Activated T-helper 17 cell treated with anti-CD3 and anti-CD28 coated beads, Interleukin-2, amount 50 U/mL, for 72 hours (primary cell): ENCODE measurements at places on chromosomes 2 and 18.

DNA sequence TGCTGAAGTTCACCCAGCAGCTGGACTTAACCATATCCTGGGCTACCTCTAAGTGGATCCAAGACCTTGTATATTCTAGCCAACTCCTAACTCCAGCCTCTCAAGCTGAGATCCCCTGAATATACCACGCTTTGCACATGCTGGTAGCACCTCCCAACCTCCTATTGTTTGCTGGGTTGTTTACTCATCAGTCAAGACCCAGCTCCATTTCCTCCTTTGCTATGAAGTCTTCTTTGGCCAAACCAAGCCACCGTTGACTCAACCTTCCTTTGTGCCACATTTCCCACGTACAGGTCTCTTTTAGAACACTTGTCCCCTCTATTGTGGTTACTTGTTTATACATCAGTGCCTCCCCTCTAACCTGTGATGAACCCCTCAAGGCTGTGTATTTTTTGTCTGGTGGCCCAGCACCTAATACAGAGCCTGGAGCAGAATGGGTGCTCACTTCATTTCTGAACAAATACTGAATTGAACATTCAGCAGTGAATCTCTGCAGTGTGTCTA, 267.8 kb upstream of the REV1 start:
- ATAC-seq: no peak

DNA sequence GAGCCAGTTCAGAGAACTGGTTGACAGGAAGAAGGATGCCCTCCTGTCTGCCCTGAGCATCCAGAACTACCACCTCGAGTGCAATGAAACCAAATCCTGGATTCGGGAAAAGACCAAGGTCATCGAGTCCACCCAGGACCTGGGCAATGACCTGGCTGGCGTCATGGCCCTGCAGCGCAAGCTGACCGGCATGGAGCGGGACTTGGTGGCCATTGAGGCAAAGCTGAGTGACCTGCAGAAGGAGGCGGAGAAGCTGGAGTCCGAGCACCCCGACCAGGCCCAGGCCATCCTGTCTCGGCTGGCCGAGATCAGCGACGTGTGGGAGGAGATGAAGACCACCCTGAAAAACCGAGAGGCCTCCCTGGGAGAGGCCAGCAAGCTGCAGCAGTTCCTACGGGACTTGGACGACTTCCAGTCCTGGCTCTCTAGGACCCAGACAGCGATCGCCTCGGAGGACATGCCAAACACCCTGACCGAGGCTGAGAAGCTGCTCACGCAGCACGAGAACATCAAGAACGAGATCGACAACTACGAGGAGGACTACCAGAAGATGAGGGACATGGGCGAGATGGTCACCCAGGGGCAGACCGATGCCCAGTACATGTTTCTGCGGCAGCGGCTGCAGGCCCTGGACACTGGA, 92.5 kb upstream of the EML6 start:
- no peak for ATAC-seq

DNA sequence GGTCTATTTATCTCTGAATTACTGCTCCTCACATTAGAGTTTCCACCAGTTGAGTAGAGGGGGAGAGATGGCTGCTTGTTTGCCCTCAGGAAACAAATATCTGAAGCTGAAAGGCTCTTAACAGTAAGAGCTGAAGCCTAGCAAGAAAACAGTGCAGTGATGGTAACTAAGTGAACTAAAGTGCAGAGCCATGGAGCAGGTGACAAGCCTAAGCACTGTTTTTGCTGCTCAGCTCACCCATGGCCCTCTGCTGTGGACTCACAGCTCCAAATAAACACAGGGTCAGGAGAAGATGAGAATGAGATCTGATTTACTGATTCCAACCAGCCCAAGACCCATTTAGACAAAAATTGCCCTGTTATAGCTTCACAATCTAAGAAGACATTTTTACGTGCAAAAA, 118.4 kb downstream of the ETAA1 start:
- no peak for ATAC-seq

- ATAC-seq: no peak
Measured at GRCh38 chr2:48406116-48406515, 123.8 kb upstream of the STON1 start.

- ATAC-seq: peak; percentile 31
Measured at GRCh38 chr2:213251618-213252017, 32.6 kb upstream of the SPAG16 start.

DNA sequence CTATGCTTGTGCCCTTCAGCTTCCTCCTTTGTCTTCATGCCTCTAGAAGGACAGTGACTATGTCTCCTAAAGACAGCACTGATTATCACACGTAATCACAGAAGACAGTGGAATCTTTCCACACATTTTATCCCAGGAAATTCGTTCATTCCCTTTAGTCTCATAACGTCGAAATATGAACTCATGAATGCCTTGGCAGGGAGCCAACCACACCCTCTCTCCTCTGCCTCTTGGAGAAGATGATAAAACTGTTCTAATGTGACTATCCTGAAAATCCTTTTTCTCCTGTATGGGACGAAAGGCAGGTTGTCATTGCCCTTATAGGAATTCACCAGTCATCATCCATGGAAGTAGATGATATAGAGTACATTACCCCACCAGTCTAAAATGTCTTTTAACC, 726.6 kb upstream of the FANCL start:
- ATAC-seq: no peak

DNA sequence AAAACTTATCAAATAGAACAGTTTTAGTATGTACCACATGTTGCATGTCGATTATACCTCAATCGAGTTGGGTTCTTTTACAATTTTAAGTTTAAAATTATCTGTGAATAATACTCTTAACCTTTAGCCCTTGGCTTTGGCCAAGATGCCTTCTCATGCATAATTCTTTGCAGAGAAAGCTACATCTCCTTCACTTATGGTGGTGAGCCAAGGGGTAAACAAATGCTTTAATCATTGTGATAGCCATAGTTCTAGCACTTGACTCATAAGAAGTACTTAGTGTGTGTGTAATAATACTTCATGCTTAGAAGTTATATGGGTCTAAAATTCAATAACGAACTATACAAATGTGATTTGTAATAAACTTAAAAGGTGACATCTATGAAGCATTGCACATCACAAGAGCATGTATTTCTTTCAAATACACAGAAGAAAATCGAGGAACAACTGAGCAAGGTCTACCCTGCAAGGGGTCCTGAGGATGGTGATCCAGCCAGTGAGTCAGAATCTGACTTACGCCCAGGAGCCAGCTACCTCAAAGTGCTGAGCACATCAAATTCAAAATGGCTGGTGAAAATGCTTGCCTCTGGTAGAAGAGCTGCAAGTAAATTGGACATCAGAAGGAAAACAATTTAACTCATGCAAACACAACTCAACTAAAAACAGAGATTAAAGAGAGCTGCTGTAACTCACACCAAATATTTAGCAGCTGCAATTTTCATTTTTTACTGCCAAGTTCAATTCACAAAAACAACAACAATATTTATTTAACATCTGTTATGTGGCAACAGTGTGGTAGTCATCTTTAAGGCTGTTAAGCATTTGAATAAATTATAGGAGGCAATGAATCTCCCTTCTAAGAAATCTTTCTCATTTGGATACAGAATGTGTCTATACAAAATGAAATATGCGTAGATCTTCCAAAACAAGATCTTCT, 23.8 kb upstream of the TTC39C start:
- ATAC-seq: no peak

- no peak for ATAC-seq
Measured at GRCh38 chr2:28021898-28022297, 131.4 kb downstream of the BABAM2 start.
